Pancreas (tissue), 10 donors: ENCODE measurements at places on chromosomes 5 and 9. TPM values are rescaled to one million over a fixed set of nuclear protein-coding genes. Genes with fewer than 3 reads are reported as not detected.

DNA sequence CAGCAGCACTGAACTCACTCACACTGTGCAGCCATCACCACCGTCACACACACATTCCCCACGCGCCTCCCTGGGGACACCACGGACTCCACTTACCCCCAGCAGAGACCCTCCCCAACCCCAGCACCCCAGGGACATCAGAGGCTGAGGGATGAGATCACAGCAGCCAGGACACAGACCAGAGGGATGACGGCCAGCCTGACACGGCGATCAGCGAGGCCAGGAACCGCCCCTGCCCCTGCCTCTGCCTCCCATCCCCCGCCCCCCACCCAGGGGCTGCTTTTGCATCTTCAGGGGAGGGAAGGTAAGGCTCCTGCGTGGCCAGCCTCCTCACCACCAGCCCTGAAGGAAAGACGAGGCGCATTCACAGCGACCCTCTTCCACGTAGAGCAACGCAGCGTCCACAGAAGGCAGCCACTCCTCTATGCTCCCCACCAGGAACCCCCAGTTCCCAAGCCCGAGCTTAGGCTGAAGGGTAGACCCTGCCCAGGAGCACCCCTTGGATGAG, 104.5 kb downstream of the VAV2 start:
- no peak for DNase-seq

DNA sequence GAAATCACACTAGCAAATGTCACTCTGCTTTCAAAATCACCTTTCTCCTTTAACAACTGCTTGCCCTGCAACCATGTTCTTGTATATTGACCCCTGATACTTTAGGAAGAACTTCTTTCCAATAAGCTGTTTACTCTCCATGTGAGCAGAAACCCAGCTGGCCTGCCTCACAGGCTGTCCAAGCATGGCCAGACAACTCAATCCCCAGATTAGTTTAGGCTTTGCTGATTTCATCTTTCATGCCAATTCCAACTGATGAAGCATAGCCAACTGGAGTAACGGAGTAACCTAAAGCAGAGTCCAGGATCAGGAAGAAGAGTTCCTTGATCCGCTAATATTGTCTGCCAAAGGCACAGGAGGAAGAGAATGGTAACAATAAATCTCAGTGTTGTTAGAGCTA, 56.7 kb upstream of the HTR1A start:
- DNase-seq, result no peak

DNA sequence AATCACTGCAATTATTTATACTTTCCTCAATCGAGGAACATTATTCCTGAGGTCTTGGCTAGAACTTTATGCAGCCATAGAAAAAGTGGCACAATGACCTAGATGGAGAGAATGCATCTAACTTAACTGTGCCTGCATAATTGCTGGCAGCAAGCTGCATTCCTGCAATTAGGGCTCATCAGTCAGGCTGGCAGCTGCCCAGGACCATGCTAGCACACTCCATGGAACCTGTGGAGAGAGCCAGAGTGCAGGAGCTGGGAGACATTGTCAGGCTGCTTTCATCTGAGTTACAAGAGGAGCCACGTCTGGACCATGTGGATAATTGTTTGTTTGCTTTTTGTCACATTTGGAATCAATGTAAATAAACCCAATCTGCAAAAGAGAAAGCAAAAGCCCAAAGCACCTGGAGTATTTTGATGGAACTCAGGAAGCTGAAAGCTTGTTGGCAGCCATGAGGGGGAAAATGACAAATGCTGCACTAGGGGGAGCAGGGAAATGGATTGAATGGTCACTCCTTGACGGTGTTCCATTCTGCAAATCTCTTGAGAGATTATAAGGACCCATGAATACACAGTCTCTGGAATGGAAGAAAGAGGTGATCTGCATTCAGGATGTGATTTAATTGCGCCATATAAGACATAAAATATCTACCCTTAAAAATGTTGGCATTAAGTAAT, 839.9 kb downstream of the MAT2B start:
- DNase-seq, result no peak

DNA sequence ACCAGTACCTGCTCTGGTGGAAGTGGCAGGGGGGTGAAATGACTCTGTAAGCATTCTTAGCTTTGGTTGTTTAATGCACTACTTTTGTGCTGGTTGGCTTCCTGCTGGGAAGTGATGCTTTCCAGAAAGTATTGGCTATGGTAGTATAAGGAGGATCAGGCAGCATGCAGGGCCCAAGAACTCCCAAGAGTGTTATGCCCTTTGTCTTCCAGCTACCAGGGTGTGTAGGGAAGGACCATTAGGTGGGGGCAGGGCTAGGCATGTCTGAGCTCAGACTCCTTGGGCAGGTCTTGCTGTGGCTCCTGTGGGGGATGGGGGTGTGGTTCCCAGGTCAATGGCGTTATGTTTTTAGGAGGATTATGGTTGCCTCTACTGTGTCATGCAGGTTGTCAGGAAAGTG, 135.8 kb upstream of the TRPC7 start:
- no peak for DNase-seq

GRCh38 chr9:115167175-115167574, 49.2 kb upstream of the TNC start:
- no peak for DNase-seq

GRCh38 chr5:52893105-52893504, 96.0 kb upstream of the ITGA2 start:
- no peak for DNase-seq

- no peak for DNase-seq
Measured at GRCh38 chr5:143882520-143882919, 70.6 kb downstream of the HMHB1 start.

DNA sequence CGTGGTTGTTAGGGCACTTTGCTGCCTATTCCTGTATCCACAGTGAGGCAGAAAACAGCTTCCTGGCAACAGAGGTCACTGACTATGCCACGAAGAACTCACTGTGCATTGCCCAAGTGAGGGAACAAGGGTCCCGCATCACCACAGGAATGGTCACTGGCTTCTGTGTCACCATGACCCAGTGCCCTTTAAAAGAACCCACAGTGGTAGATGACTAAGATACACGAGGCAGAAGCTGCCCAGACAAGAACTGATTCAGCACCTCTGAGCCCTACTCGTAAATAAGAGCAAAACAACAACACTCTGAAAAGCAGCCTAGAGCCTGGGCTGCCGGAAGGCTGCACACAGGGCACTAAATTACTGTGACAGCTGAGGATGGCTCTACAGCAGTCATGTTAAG, 236.6 kb upstream of the RASEF start:
- no peak for DNase-seq

- DNase-seq, result no peak
Measured at GRCh38 chr9:135079018-135079417, 8.4 kb upstream of the OLFM1 start.

DNA sequence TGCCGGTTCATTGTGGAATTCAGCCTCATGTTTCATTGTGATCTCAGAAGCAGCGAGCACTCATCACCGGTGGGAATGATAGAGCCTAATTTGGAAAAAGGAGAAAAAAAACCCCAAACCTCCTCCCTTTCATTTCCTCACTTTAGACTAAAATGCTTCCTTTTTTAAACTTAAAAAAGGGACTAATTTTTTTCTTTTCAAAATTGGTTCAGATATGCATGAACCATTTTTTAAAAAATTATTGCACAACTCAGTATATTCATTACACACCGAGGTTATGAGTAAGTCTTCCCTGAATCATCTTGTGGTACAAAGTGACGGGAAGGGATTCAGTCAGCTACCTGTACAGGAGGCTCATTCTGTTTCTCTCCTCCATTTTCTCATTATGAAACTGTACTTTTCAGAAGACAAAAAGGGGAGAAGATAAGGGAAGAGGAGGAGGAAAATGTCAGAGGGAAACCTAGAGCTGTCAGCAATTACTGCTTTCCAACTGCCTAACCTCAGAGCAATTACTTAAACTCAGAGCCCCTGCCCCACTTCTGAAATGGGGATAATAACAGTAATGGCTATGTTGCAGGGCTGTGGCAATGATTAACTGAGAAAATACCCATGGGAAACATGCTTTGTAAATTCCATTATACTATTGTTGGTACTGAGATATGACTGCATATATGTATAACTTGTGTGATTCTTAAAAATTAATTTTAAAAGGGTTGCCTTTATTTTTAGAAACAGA, 24.0 kb downstream of the GALNT10 start:
- no peak for DNase-seq

DNA sequence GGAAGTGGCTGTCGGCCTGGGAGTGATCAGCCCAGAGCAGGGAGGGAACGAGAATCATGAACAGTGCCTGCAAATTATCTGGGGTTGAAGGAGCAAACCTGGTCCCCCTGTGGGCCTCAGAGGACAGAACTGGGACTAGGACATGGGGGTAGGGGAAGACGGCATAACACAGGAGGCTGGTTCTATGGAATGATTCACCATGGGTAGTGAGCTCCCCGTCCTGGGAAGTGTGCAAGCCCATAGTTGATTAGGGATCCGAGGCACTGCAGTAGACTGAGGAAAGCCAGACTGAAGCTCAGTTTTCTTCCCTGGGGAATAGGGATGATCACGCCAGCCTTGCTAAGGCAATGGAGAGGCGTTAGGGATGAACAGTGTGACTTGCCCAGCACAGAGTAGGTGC, 5.6 kb downstream of the ADGRD2 start:
- peak; percentile 11 for DNase-seq

DNA sequence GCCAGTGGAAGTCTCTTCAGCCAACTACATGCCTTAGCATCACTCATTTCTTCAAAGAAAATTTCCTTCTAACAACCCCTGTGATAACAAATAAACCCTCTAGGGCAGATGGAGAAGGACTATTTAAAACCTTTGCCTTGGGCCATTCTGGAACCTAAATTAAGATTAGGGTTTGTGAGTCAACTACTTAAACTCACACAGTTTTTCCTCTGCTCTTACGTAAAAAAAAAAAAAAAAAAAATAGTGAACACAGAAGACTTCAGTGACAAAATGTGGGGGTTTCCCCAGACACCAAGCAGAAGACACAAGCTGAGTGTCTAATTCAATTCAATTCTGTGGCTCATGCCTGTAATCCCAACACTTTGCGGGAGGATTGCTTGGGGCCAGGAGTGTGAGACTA, 65.8 kb upstream of the ERCC6L2 start:
- DNase-seq, result no peak

GRCh38 chr9:8155706-8156105, 356.1 kb upstream of the DMAC1 start:
- no peak for DNase-seq

GRCh38 chr5:108919591-108920326, 172.1 kb downstream of the FER start:
- no peak for DNase-seq

DNA sequence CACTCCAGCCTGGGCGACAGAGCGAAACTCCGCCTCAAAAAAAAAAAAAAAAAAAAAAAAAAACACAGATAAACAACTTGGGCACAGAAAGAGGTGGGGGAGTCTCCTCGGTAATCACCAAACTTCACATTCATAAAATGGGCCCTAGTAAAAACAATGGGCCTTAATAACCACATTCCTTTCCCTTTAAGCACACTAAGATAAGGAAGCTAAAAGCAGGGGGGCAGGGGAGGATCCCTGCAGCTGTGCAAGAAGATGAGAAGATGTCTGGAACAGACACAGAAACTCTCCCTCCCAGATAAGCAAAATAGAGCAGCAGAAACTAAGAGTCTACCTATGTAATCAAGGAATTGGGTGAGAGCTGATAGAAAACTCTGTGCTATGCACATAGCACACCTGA, 111.2 kb upstream of the FAM174A start:
- DNase-seq, result no peak

GRCh38 chr5:6525910-6526309, 77.3 kb downstream of the UBE2QL1 start:
- no peak for DNase-seq

DNA sequence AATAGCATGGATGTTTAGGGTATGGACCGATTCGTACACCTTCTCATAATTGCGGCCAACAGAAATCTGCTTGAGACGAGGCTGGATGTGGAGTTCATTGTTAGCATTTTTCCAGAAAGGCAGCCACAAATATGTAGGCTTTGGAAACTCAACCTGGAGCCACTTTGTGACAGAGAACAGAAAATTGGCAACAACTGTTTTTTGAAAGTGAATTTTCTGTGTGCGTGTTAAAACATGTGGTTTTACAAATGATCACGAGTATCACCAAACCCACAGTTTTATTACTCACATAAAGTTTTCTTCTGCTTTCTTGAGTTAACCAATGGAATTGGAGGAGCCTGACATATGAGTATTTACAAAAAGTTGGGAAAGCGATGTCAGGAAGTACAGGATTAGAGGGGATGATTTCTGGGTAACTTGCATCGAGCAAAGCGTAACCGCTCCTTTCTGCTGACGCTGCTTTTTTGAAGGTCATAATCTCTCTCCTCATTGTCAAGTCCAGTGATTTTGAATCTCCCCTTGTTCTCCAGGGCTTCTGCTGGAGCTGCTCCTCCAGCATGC, 138.5 kb upstream of the TAF11L2 start:
- DNase-seq, result no peak

DNA sequence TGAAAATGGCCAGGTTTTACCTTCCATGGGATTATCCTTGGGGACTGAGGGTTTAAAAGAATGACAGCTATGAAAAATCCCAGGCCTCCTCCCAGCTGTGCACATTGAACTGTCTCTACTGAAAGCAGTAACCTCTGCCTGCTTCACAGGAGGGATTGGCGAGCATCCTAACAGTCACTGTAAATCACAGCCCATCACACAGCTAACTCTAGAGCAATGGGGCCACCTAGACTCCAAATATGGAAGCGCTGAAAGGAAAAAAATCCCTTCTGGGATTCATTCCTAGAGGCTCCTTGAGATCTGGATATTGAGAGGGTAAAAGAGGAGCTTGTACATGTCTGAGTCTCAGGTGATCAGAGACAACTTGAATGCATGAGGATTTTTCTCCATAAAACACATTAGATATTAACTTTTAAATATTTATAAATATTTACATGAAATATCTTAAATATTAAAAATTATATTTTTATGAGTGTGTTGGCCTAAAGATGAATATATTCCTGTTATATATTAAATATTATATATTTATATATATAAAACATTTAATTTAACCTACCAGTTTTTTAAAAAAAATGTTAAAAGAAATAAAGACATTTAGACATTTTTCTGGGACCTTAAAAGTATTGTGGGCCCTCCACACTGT, 133.8 kb upstream of the SLC24A2 start:
- DNase-seq, result no peak

GRCh38 chr9:1170918-1171317, 120.8 kb downstream of the DMRT2 start:
- DNase-seq, result no peak

DNA sequence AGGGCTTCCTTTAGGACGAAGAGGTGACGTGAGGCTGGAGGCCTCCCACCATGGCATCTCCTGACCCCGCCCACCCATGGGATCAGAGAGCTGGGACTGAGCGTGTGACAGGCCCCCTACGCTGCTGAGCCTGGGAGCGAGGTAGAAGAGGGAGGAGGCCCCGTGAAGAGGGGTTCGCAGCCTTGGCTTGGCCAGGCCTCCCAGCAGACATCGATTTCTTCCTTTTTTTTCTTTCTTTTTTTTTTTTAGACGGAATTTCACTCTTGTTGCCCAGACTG, 39.5 kb downstream of the PTGES start:
- no peak for DNase-seq

- DNase-seq, result no peak
Measured at GRCh38 chr5:126794157-126794828, 17.4 kb downstream of the LMNB1 start.

Gene TMEFF1
- not detected for polyA plus RNA-seq

Gene TJP2
- 29.8 TPM for polyA plus RNA-seq

Gene FBP2
- 0.49 TPM for polyA plus RNA-seq

Gene PCDHB7
- 0.15 TPM for polyA plus RNA-seq

Gene CDKN2B-AS1
- polyA plus RNA-seq, result 0.92 TPM

Gene SLC28A3
- polyA plus RNA-seq, result 6.8 TPM

Gene SPATA9
- 0.19 TPM for polyA plus RNA-seq

Gene SEMA5A
- 3.5 TPM for polyA plus RNA-seq

Gene HACD4
- polyA plus RNA-seq, result 0.33 TPM
